ENCODE measurements at places on chromosomes 13 and 19.

GRCh38 chr19:15633082-15633835 lies 7.4 kb upstream of the CYP4F3 start:
- no peak for DNase-seq

DNA sequence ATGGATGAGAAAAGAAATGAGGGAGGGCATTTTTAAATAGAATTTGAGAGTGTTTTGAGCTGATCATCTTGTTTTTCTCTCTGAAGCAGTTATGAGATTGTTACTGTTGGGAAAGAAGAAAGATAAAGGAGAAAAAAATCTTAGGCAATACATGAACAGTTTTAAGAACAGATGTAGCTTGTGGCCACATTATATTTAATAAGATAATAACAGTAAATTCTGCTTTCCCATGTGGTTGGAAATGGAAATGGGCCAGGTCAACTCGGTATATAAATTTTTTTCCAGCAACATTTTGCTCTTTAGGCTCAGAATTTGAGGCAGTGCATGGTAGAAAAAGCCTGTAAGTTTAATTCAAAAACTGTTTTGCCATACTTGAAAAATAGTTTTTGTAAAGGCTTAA lies 118.7 kb downstream of the POSTN start:
- no peak for DNase-seq

GRCh38 chr13:73173279-73173811 lies 114.5 kb downstream of the KLF5 start:
- DNase-seq = no peak

GRCh38 chr19:47176071-47176626 lies 45.5 kb downstream of the SAE1 start:
- DNase-seq = no peak

Data from HFF-Myc (cell line).